ENCODE measurements at places on chromosomes 1 and 21. TPM values are rescaled to one million over a fixed set of nuclear protein-coding genes. Genes with fewer than 3 reads are reported as not detected.
A peak's percentile ranks its signal among the peaks of the same experiment; 100 is the strongest.

- no peak for DNase-seq
Observed at GRCh38 chr1:89035080-89035479, 12.4 kb upstream of the GBP3 start.

- no peak for DNase-seq
Observed at GRCh38 chr1:219757890-219758289, 145.0 kb upstream of the ZC3H11B start.

The INAVA gene
- total RNA-seq, result 16.1 TPM

DNA sequence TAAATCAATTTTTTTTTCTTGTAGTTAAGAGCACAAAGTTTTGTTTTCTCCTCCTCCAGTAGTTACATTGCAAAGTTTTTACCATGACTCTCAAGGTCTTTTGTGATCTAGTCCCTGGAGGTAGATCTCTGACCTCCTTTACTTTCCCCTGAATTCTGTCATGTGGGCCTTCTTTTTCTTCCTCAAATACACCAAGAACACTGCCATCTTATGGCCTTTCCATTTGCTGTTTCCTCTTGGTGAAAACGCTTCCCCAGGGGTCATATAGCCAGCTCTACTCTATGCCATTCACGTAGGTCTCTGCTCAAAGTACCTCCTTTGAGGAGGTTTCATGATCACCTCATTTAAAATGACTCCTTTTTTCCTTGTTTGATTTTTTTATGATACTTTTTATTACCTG, 2.7 kb downstream of the DDX20 start:
- no peak for DNase-seq

The SV2A gene
- 17.4 TPM for total RNA-seq

DNA sequence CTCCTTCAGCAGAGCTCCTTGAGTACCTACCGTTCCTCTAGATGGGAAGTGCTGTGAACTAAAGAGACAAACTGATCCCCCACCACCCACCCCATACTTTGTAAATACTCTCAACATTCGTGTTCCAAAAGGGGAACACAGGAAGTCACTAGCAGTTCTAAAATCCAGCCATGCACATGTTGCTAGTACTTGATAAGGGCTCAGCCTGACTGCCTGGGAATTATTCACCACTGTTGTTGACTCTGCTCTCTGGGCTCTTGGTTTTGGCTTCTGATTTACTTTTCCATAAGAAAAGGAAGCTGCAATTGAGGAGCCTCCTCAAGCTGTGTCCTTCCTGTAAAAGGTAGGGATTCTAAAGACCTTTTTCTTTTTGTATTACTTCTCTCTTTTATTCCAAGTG, 67.5 kb downstream of the IVNS1ABP start:
- no peak for DNase-seq

The OLFM3 gene
- 2.8 TPM for total RNA-seq

The SPRR2E gene
- total RNA-seq, result not detected

DNA sequence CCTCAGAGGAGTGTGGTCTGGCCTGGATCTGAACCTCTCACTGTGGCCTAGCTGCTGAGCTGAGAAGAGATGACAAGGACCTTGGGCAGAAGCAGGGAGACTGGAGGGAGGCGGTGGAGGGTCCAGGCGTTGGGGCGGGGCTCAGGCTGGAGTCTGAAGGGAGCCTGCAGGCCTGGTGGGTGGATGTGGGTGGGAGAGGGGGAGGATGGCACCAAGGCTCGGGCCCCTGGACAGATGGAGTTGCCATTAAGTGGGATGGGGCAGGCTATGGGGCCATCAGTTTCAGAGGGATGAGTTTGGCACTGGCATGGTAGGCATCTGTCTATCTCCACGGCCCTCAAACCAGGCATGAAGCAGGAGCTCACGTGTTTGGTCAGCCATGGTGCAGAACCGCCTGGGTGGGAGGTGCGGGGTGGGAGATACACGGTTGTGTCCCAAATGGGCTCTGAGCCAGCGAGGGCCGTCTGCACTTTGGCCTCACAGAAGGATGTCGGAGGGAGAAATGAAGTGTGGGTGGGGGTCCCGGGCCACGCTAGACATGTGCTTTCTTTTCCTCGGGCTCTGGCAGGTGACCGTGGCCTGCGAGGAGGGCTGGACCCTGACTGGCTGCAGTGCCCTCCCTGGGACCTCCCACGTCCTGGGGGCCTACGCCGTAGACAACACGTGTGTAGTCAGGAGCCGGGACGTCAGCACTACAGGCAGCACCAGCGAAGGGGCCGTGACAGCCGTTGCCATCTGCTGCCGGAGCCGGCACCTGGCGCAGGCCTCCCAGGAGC, 23.6 kb downstream of the PCSK9 start:
- DNase-seq, result peak; percentile 85

DNA sequence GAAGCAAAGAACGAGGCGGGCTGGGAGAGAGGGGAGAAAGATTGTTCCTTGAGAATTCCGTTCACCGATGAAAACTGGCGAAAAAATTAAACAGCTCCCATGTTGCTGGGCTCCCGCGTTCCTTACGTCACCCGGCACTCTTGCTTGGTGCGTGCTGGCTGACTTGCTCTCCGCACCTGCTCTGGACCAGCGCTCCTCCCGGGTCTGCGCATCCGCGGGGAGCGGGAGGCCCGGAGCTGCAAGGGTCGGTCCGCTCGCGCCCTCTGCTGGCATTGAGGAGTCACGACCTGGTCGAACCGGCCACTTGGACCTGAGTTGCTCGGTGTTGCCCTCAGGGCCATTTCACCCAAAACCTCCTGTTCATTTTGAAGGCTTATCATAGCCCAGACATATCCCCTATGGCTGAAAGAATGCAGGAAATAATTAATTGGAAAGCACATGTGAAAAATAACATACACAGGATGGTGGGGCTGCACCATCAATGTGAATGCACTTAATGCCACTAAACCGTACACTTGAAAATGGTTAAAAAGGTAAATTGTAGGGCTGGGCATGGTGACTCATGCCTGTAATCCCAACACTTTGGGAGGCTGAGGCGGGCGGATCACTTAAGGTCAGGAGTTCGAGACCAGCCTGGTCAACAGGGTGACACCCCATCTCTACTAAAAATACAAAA, 98.9 kb upstream of the BACE2 start:
- peak; percentile 62 for DNase-seq

GRCh38 chr21:36891692-36892091, 74.8 kb downstream of the HLCS start:
- no peak for DNase-seq

The PCBP3 gene
- not detected for total RNA-seq

The TACSTD2 gene
- total RNA-seq, result not detected

DNA sequence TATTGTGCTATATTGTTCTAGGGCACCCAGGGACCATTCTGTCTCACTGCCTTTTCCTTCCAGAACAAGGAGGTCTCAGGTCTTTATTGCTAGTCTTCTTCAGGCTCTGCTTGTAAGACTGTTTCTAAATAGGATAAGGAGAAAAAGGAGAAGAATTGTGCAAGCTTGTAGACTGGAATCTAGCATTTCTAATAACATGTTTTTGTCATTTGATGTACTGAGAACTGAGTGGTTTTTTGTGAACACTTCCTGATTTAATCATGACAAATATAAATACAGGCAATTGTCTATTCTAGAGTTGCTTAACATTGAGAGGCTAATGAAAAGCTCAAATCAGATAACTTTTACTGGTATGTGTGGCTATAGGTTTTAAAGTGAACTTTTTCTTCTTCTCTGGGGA, 77.6 kb downstream of the CLIC4 start:
- no peak for DNase-seq

DNA sequence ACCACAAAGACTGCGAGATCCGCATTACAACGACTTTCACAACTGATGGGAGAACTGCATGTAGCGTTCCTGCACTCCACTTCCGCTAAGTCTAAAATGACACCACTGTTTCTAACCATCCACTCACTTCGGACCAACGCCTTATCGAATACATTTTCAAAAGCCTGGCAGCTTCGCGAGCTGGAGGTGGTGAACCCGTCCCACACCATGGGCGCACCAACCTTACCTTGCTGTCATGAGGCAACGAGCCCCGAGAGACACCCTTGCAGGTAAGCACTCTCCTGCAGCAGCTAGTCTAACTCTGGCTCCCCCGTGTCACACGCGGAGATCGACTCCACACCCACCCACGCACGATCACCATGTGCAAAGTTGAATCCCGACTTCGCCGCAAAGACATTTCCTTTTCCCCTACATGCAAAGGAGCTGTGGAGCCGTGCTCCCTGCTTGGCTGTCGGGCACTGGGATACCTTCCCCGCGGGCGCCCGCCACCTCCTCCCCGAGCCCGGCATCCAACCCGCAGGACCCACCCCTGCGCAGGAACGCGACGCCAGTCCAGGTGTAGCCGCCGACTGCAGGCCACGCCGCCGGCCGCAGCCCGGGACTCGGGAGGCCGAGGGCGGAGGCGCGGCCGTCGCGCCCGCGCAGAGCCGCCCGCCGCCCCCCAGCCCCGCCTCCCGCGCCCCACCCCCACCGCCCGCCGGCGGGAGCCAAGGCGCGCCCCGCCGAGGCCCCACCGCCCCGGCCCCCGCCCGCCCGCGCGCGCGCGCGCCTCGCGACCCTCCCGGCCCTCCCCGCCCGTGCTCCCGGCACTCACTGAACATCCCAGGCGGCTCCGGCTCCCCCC, 629 bp downstream of the TAF5L start:
- DNase-seq, result peak; percentile 49

The TMPRSS3 gene
- not detected for total RNA-seq

DNA sequence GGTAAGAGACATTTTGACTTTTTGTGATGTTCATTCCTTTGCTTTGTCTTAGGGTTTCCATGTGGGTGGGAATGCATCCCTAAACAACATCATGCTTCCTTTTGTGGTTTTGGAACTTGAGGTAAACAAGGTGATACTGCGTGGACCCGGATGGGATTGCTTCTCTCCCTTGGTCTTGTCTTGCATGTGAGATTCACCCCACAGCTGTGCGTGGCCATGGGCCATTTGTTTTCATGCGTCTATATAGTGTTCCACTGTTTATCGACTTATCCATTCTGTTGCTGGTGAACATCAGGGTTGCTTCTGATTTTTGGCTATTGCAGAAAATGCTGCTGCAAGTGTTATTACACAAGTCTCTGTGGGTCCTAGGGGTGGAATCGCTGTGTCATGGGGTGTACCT, 21.1 kb downstream of the CRYAA start:
- DNase-seq, result no peak

- DNase-seq, result peak; percentile 77
Observed at GRCh38 chr1:58755468-58755872, 28.4 kb downstream of the JUN start.

GRCh38 chr1:248590055-248590454, 7.4 kb downstream of the OR2T10 start:
- DNase-seq, result no peak

The AQP10 gene
- not detected for total RNA-seq

DNA sequence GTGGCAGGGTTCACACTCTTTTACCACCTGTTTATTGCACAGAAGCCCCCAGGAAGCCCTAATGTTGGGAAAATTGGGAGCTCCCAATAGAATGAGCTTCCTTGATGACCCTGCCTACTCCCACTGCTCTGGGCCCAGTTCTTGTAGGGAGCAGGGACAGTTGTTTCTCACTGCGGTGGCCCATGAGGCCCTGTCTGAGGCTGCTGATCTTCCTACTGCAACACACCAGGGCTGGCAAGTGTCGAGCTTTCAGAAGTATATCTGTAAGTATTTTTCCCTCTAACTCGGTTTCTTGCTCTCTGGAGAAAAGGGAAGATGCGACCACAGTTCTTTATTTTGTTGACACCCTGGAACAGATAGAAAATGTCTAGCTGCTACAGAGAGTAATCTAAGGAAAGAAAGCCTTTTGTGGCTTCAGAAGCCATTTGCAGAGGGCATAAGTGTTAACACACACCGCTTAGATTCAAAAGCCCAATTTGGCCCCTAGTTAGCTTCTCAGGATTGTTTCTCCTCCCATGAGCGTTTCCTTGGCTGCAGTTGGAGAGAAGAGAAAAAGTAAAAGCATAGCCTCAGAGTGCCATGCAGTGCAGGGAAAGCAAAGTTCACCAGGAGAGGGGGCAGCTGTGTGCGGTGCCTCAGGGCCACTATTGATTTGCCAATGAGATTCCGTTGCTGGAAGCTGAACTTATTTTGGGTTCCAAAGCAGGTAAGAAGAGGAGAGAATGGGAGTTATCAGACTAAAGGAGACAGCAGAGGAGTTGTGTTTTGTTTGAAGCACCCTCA, 102.6 kb downstream of the SELENOF start:
- no peak for DNase-seq

DNA sequence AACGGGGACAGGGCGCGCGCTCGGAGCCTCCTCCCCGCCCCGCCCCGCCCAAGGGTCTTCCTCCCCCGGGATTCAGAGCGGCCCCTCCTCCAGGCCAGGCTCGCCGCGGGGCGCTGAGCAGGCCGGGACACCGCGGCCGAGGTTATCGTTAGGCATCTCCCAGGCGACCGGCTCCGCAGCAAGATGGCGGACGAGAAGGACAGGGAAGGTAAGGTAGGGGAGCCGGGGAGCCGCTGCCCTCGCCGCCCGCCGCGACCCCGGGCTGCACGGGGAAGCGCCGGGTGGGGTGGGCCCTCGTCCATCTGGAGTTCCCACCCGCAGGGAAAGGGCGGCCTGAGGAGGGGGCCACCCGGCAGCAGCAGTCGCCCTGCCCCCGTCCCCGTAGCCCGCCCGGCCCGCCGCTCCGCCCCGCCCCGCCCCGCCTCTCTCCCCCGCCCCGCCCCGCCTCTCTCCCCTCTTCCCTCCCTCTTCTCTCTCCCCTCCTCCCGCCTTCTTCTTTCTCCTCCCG, 105.9 kb upstream of the HNRNPU start:
- peak; percentile 85 for DNase-seq

DNA sequence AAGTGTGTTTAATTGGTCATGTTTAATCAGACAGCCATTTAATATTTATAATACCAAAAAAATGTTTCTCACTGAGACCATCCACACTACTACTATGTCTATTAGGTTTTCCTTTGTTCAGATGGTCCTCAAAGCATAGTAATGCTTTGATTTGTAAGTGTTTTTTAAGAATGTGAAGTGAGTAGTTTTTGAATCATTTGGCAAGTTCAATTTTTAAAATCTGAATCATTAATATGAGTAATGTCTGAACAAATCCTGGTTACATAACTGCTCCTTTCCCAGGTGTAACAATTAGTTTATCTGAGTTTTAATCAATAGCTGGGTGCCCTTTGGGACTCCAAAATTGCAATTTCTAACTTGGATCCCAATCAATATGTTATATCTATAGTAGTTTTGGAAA, 23.5 kb upstream of the RPL5 start:
- DNase-seq, result no peak

GRCh38 chr1:184940694-184941409, 33.5 kb downstream of the NIBAN1 start:
- no peak for DNase-seq

DNA sequence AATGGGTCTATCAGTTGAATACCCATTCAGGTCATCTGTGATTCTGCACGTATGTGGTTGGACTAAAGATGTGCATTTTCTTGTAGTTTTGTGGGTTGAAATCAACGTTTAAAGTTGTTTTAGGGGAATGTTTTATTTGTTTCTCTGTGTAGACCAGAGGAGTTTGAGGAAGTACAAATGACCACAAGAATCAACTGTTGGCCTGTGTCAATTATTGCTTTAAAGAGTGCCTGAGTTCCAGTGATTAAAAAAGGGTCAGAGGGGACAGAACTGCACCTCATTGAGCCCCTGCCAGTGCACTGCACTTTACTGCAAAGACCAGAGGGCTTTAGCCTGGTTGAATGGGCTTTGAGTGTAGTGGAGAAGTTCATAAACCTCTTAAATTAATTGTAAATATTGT, 190.3 kb downstream of the VPS13D start:
- DNase-seq, result no peak

- peak; percentile 61 for DNase-seq
Observed at GRCh38 chr1:47792779-47793178, 204.4 kb downstream of the TRABD2B start.

Measured in SJCRH30 (cell line).